ENCODE measurements at places on chromosomes 7 and 10. TPM values are rescaled to one million over a fixed set of nuclear protein-coding genes. Genes with fewer than 3 reads are reported as not detected.

EBLN1 gene
- total RNA-seq, result not detected

FGFR2 gene
- not detected for total RNA-seq

CPXM2 gene
- total RNA-seq, result 64.0 TPM

HKDC1 gene
- 0.16 TPM for total RNA-seq

GALNT17 gene
- total RNA-seq, result not detected

IFRD1 gene
- total RNA-seq, result 92.7 TPM

HOXA7 gene
- total RNA-seq, result not detected

NRAP gene
- under 0.01 TPM for total RNA-seq

NOD1 gene
- total RNA-seq, result 14.8 TPM

LAMB1 gene
- total RNA-seq, result 332 TPM

PIK3AP1 gene
- not detected for total RNA-seq

IDI2 gene
- total RNA-seq, result not detected

ACBD7 gene
- total RNA-seq, result 0.99 TPM

CYP26C1 gene
- total RNA-seq, result 0.09 TPM

NUDT13 gene
- total RNA-seq, result 1.8 TPM

PRXL2A gene
- 0.90 TPM for total RNA-seq

ZP3 gene
- total RNA-seq, result 0.63 TPM

MDH2 gene
- 38.3 TPM for total RNA-seq

MMRN2 gene
- total RNA-seq, result 5.1 TPM

HGF gene
- total RNA-seq, result 194 TPM

CUBN gene
- 3.4 TPM for total RNA-seq

DENND2A gene
- 10.8 TPM for total RNA-seq

NRP1 gene
- total RNA-seq, result 174 TPM

FAM25G gene
- total RNA-seq, result not detected
